ENCODE measurements at places on chromosomes 2 and 18. TPM values are rescaled to one million over a fixed set of nuclear protein-coding genes. Genes with fewer than 3 reads are reported as not detected.

GRCh38 chr18:26746398-26746797 is 119.1 kb downstream of the AQP4 start:
- DNase-seq: no peak

DNA sequence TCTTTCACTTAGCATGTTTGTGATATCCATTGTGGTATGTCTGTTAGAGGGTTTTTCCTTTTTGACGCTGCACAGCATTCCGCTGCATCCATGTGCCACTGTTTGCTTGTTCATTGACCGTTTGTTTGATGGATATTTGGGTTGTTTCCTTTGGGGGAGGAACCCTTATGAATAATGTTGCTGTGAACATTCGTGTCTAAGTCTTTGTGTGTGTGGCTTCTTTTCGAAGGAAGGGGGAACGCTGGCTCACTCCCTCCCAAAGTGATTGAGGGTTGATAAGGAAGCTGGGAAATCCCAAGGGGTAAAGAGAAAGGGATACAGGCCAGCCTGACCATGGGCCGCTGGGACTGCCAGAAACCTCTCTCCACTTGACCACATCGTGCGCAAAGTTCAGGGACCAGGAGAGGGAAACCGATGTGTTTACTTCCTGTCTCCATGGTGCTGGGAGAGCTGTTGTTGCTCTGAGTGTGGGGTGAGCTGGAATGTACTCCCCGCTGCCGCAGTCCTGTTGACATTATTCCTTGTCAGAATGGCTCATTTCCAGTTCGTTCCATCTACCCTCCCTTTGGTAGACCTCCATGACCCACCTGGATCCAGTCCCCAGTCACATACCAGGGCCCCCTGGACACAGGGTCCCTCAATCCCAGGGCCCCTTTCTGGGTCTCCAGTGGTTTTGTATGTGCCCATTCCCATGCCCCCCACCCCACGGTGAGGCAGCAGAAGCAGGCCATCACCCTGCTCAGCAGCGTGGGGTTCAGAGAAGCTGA is 39.6 kb downstream of the HS1BP3 start:
- no peak for DNase-seq

GPBAR1 gene
- not detected for total RNA-seq

- DNase-seq: no peak
These were observed 51.7 kb downstream of the SUMO1 start for GRCh38 chr2:202186641-202187202.

Data from H7 (cell line).